ENCODE measurements at places on chromosomes 7 and 10.

DNA sequence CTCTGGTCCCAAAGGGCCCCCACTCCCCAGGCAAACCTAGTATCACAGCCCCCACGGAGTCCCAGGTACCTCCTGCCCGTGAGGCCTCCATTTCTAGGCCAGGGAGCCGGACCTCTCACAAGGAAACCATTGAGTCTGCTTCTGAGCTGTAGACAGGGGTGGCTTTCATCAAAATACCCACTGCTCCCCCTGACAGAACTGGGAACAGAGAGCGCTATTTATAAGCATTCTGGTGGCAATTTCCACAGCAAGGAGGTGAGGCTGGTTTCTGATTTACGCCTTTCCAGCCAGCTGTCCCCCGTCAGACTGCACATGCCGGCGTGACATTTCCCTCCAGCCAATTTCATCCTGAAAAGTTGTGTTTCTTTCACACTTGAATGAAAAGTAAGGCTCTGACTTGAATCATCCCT is 407.5 kb upstream of the PRKCQ start:
- DNase-seq, result no peak

DNA sequence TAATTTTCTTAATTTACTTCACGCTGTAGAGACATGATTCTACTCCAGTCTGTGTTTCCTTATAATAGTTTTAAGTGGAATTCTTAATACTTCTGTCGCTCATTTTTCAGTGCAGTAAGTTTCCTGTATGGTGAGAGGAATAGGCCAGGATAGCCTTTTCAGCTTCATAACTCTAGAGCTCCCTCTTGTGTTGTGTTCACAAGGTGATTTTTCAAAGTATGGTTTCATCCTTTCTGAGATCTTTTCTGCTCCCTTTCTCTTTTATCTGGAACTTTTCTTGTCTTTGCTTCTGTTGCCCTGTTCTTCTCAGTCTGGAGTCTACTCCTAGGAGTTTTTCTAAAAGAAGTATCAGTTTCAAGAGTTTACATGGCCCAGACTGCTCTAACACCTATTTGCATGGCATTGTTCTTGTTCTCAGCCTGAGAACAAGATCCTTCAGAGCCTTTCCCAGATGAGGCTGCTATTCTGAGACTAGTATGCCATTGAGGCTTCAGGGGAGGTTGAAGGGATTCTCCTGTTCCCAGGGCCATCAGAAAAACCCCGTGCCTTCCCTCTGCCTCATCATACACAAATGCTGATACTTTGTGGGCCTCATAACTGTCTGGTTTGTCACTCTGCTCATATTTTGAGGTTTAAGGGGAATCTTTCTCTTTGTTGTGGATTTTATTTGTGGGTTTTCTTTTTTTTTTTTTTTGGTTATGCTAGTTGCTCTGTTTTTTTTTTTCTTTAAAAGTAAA is 21.8 kb downstream of the NET1 start:
- DNase-seq, result peak; percentile 53

DNA sequence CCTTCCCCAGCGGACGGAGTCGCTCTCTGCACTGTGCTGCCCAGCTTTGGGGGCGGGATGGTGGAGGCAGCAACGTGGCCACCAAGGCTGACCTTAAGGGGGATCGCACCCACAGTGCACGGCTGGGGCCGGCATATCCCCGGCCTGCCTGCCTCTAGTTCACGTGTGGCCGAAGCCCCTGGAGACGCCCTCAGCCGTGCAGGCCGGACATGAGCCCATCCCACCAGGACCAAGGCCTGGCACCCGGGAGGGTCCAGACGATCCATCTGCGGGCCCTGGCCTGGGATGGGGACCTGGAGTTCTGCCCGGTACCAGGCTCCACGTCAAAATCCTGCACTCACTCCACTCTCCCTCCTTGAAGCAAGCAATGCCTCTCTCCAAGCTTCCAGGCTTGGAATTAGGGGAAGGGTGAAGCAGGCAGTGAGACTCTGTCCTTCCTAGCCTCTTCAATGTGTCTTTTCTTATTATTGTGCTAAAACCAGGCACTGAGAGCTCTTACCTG is 520.8 kb downstream of the REEP3 start:
- no peak for DNase-seq

- DNase-seq, result no peak
Observed at GRCh38 chr7:110780712-110781111, 310.2 kb upstream of the LRRN3 start.

DNA sequence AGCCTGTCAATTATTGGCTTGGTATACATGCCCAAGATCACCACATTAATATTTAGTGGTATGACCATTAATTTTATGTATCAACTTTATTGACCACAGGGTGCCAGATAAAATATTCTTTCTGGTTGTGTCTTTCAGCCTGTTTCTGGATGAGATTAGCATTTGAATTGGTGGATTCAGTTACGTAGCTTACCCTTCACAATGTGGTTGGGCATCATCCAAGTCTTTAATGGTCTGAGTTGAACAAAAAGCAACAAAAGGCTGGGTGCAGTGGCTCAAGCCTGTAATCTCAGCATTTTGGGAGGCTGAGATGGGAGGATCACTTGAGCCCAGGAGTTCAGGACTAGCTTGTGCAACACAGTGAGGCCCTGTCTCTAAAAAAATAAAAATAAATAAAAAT is 702.2 kb upstream of the LRRTM3 start:
- no peak for DNase-seq

- DNase-seq, result no peak
Observed at GRCh38 chr7:64874114-64874513, 29.0 kb upstream of the ZNF273 start.

- DNase-seq, result no peak
Observed at GRCh38 chr7:2821842-2822507, 22.1 kb downstream of the GNA12 start.

Data from AG04449 (cell line).